ENCODE measurements at places on chromosomes 6 and 20.
A peak's percentile ranks its signal among the peaks of the same experiment; 100 is the strongest.

DNA sequence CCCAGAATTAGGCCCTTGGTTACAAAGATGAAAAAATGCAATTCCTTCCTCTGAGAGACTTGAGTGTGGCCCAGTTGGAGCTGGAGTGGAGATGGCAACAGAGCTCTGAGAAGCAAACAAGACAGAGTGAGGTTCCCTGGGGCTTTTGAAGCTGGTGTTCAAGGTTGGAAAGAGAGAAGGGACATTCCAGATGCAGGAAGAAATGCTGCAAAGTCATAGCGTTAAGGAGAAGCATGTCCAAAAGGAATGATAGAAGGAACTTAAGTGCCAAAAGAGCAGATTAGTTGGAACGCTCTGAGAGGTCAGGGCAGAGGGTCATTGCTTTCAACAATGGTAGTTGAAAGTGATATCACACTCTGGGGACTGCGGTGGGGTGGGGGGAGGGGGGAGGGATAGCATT is 251.8 kb downstream of the TBC1D7 start:
- no peak for DNase-seq

DNA sequence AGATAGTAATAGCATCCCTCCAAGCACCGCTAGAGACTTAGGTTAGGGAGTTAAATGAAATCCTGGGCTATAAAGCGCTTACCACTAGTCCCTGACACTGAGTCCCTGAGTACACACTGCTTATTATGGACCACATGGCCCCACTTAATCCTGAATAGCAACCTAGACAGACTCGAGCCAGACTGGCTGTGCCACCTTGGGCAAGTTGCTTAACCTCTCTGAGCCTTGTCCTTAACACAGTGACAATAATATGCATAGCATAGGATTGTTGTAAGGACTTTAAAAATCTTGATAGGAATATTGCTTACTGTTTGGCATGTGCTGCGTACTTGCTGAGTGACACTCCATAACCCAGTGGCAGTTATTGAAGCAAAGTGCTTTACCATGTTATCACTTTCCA is 125.6 kb upstream of the SASH1 start:
- DNase-seq = no peak

DNA sequence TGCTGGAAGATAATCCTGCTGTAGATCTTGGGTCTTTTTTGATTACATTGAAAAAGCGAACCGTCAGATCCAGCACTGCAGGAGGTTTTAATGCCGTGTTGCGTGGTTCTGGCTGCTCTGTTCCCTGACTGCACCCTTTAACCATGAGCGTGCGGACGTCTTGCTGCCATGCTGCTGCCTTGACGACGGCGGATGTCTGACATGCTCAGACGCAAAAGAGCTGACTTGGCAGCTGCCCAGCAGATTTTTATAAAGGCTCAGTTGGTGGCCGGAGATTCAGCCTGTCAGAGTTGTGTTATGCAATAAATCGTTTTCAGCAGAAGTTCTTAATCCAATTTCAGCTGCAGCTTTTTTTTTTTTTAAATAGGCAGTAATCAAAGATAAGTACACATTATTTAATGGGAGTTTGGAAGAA is 119.4 kb downstream of the JARID2 start:
- peak; percentile 18 for DNase-seq

DNA sequence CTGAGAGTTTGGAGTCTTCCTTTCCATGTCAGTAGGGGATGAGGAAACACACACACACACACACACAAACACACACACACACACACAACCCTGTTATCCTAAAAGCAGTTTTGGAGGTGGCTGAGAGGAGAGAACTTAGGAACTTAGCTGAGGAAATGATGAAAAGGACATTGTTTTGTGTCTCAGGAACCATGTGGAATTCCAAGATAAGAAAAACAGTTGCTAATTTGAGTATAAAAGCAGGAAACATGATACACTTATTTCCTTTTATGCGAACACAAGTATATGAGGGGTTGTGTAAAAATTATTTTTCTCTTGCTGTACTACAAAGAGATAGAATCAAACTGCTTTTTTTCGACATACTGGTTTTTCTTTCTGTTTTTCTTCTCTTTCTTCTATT is at the start of gene MYCT1:
MYCT1 (plus strand) TSS at position 264 of the 400 bp plus-strand sequence; CDS start at position 270, 6 bp downstream.
- no peak for DNase-seq

- DNase-seq = no peak
These were observed 85.1 kb downstream of the GJA1 start for GRCh38 chr6:121520337-121521163.

GRCh38 chr20:6630514-6630913 is 137.0 kb upstream of the BMP2 start:
- DNase-seq = no peak

GRCh38 chr6:138818496-138819194 is 22.8 kb downstream of the ECT2L start:
- DNase-seq = no peak

- no peak for DNase-seq
These were observed 240.5 kb downstream of the ERMARD start for GRCh38 chr6:169991913-169992312.

- no peak for DNase-seq
These were observed 14.6 kb downstream of the TJAP1 start for GRCh38 chr6:43491750-43492661.

- no peak for DNase-seq
These were observed 17.8 kb upstream of the ASF1A start for GRCh38 chr6:118876198-118876597.

GRCh38 chr6:72032086-72032485 is 145.7 kb downstream of the RIMS1 start:
- DNase-seq = no peak

GRCh38 chr6:113645576-113645970 is 211.6 kb upstream of the MARCKS start:
- no peak for DNase-seq

- DNase-seq = no peak
These were observed 2.5 kb upstream of the NELFCD start for GRCh38 chr20:58978351-58979190.

DNA sequence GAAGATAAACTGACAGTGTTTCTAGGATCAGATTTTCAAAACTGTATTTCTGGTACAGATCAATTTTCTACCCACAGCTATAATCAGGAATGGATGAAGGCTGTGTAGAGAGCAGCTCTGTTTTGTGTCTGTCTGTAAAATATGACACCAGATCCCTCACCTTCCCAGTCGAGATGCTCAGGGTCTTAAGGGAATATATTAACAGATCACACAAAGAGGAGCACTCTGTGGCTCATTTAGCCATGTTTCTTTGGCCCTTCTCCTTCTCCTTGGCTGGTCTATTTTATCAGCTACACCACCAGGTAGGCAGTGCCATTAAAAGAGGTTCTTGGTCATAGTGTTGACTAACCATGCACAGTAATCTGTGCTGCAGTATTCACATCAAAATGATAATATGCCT is 82.6 kb downstream of the PREP start:
- no peak for DNase-seq

GRCh38 chr6:92495242-92495641 is 924.1 kb downstream of the EPHA7 start:
- no peak for DNase-seq

DNA sequence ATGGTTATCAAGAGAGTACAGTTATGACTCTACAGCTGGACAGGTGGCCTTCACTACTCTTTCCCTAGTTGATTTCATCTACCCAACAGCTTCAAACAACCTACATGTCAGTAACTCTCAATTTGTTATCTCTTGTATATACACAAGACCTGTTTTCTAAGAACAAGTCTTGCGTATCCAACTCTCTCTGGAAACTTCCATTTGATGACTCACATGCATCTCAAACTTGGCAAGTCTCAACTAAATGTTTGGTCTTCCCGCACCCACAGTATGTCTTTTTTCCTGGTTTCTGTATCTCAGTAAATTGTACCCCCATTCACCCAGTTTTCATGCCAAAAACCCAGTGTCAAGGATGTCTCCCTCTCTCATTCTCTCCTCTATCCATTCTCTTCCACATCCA is 97.7 kb downstream of the BTBD9 start:
- no peak for DNase-seq

GRCh38 chr20:24840121-24840713 is 108.9 kb upstream of the CST7 start:
- DNase-seq = no peak

- DNase-seq = no peak
These were observed 55.5 kb downstream of the ATP9A start for GRCh38 chr20:51712501-51713212.

Data from stimulated activated CD4-positive, alpha-beta T cell treated with anti-CD3 and anti-CD28 coated beads, Interleukin-1b, Interleukin-23, amount 100 ng/mL, for 4 hours (primary cell).